C1 segment of cervical spinal cord (tissue), 14 donors: ENCODE measurements at places on chromosomes 13 and 19.

DNA sequence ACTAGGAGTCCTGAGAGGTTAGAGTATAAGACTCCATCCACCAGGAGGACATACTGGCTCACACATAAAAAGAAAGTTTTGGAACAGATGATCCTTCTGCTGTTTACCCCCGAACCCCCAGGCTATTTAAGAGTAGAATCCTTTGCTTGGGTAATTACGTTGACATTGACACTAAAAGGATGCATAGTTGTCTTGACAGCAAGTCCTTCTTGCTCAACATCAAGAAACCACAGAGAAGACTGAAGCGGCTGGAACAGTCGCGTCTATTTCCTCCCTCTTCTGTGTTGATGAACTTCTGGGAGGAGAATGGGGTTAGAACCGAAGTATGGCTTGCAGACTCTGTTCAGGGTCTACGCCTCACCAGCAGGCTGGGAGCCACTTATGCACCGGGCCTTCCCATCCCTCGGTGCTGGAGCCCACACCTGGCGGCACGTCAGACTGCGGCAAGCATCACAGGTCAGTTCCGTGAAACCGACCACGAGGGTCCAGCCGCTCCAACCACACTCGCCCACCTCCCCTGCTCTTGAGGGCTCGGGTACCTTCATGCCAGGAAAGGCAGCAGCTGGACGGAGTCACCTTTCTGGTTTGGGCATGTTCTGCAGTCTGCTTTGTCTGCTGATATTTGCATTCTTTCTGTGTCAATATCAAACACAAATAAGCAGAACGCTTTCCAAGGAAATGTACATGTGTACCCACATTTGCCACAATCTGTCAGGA lies 42.4 kb upstream of the RANBP3 start:
- DNase-seq: no peak

DNA sequence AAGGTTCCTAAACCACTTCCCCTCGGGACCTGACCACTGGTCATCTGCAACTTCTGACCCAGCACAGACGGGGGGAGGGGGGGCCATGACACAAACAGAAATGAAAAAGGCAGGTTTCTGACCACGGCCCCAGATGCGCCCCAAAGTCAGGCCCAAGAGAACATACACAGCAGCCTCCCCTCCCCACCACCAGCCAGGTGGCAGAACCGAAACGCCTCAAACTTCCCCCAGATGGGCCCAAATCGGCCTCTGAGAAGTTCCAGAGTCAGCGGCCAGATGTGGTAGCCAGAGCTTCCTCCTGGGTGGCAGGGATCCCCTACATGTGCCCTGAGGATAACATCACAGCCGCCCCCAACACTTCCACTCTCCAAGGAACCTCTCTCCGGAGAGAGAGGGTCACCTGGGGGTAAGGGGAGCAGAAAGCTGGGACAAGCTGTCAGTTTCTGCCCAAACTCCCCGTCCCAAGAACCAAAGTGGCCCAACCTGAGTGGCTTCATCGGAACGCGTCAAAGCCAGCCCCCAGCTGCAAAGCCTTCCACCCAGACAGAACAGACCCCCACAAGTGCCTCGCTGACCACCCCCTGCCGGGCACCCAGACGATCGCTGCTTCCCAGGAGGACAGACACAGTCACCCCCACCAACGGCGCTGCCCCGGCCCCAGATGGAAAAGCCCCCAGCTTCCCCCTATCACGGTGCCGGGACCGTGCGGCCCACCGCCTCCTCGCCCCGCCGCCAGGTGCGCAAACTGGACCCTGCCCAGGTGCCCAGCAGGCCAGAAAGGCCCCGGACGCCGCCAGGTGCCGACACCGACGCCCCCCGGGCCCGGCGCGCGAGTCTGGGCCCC lies 800 bp downstream of the ELL start:
- DNase-seq: no peak

DNA sequence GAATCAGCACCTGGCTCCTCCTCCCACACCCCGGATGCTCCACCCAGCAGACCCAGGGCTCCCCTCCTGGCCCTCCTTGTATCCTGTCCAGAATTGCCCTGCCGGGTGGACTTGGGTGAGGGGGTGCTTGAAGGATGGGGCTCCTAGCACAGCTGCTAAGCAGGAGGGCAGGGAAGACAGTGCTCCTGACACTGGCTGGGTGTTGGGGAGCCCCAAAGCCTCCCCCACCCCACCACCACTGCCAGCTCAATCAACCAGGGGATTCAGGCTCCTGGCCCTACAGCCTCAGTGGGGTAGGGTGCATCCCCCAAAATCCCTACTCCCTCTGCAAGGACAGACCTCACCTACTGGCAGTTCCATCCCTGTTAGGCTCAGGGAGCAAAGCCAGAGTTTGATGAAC lies 2.6 kb upstream of the CYP4F11 start:
- DNase-seq: no peak

GRCh38 chr13:84777316-84777715 lies 895.0 kb upstream of the SLITRK1 start:
- no peak for DNase-seq

GRCh38 chr13:70191034-70191433 lies 82.8 kb upstream of the KLHL1 start:
- no peak for DNase-seq

GRCh38 chr13:28147495-28147894 lies 9.2 kb downstream of the PAN3 start:
- no peak for DNase-seq

- no peak for DNase-seq
These were observed 100.2 kb upstream of the RFC3 start for GRCh38 chr13:33717775-33718174.

DNA sequence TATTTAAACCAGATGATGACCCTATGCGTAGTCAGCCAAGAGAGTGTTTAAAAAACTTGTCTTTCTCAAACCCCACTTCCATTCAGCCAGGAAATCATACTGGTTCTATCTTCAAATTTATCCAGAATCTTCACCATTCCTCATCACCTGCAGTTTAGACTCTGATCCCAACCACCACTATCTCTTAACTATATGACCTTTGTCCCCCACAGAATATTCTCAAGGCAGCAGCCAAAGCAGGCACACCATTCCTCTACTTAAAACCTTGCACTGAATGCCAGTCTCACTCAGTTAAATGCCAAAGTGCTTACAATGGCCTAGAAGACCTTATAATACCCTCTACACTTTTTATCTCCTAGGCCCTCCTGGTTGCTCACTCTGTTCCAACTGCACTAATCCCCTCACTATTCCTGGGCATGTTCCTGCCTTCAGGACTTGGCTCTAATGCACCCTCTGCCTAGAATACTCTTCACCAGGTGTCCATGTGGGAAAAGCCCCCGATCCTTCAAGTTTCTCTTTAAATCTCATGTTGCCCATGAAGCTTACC lies 10.1 kb downstream of the SUCLA2 start:
- DNase-seq: no peak

DNA sequence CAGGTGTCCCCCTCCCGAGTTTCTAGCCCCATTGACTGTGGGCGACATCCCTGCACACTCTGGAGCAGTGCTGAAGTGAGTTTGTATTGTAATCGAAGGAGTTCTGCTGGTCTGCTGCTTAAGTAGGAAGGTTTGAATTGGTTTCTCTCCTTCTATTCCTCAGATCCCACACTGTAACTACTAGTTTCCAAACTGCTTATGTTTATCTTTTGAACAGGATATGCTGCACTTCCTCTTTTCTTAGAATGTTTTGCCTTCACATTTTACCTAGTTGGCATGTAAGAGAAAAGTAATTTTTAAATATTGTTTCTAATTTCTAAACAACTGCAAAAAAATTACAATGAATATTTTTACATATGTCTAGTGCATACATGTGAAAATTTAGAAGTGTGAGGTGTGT lies 511.8 kb downstream of the KLF12 start:
- DNase-seq: no peak

- no peak for DNase-seq
These were observed 5.9 kb upstream of the ZNF552 start for GRCh38 chr19:57820599-57820998.

DNA sequence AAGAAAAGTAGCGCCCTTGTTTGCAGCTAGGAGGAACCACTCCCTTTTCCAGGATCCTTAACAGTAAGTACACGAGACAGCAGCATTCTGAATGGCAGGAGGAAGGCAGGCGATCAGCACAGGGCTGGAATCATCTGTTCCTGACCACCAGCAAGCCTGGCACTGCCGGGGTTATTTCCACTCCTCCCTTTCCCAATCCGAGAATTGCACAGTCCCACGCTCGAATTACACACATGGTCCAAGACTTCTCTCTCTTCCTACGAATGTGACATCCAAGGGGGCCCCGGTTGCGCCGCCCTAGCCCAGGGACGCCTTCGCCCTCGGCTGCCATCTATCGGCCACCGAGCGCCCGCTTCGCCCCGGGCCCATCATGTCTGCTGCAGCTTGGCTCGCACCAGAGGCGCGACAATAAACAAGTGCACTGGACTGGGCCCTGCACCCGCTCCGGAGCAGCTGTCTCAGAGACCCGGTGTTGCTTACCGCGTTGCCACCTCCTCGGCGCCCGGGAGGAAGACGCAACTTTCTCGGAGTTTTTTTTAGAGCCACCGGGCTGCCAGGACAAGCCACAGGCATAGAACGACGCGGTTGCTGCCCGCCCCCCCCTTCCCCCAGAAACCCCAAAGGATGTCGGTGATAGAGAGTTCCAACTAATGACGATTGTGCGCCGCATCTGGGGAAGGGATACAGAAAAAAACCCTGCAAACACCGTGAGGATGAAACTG lies at the start of gene SLITRK5:
TSS of gene SLITRK5 (plus strand) at position 341 of the 722 bp plus-strand sequence. CDS start 4,018 bp downstream, outside the sequence.
- DNase-seq: peak; percentile 36
